Cardiac septum (tissue), 1 donor: ENCODE measurements at places on chromosomes 16 and 17. TPM values are rescaled to one million over a fixed set of nuclear protein-coding genes. Genes with fewer than 3 reads are reported as not detected.

The CHST4 gene
- total RNA-seq: not detected

- no peak for DNase-seq
Measured at GRCh38 chr17:74740173-74740572, 3.1 kb downstream of the RAB37 start.

- DNase-seq: no peak
Measured at GRCh38 chr16:27410761-27411160, 8.8 kb downstream of the IL21R start.

The KRTAP17-1 gene
- not detected for total RNA-seq

The ZNF319 gene
- total RNA-seq: 7.2 TPM

DNA sequence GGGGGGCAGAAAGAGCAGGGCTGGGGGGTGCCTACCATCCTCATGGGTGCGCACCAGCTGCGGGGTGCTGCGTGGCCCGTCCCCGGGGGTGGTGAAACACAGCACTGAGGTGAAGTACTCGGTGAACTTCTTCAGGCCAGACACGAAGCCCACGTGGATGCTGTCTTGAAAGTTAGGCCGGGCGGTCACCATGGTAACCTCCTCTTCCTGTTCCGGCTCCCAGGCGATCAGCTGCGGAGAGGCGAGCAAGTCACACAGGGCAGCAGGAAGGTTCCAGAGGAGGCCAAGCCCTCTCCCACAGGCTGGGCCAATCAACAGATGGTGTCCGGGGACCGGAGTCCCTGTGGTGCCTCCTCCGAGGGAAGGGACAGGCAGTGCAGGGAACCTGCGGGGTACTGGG is 90.1 kb upstream of the CDC42EP4 start:
- DNase-seq: no peak

DNA sequence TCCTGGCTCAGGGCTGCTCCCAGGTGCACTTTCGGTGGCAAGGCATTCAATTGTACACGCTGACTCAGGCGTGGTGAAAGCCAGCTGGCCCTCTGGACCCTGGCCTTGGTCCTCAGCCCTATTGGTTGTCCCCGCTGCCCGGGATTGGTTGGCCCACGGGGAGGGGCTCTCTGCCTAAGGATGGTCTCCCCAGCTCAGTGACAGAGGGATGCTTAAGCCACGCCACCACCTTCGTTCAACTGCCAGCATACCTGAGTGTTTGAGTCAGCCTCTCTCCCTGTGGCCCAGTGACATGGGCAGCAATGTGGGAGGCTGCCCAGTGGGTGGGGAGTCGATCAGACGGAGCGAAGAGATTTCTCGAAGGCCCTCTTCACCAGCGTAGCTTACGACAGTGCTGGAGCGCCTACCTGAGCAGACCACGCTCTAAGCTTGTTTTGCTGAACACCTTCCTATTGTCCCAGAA is 30.3 kb downstream of the IRF8 start:
- no peak for DNase-seq

The ABCA8 gene
- 25.4 TPM for total RNA-seq

The TMEM106A gene
- 4.0 TPM for total RNA-seq

The MYL11 gene
- 0.59 TPM for total RNA-seq

DNA sequence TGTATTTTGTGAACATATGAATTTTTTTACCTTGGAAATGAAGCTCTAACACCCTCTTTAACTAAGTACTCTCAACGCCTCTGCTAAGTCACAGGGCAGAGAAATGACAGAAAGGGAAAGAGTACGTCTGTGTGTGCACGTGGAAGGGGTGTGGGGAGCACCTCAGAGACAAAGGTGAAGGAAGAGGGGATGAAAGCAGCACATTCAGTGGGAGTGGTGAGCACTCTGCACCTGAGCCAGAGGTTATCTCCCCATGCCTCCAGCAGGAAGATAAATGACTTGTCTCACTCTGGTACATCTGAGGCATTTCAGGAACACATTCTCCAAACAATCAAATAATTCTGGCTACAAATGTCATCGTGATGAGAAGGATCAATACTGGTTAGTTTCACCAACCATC is 15.0 kb downstream of the GNA13 start:
- no peak for DNase-seq

The SLC16A11 gene
- total RNA-seq: 1.1 TPM

The LITAFD gene
- not detected for total RNA-seq

GRCh38 chr17:65154770-65155589 is 17.8 kb downstream of the RGS9 start:
- no peak for DNase-seq

DNA sequence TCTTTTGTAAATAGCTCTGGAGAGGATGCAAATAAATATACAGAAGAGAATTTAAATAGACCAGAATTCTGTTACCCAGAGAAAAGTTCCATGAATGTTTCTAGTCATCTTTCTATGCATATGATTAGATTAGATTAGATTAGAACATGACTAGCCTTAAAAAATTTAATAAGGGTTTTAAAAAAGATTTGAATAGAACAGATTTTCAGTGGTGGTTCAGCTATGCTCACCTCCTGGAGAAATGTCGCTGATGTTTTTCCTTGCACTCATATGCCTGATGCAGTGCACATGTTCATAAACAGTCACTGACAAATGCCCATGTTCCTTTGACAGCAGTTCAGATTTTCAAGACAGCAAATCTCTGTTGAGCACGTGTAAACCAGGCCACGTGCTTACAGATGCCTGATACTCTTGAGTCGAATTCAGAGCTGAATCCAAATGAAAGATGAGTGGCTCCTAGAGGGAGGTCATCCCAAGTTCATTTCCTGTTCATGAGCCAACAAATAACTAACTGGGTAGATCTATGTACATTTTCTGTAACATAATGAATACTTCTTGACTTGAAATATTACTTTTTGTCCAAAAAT is 19.9 kb upstream of the RAB11FIP4 start:
- no peak for DNase-seq

- DNase-seq: peak; percentile 79
Measured at GRCh38 chr16:17379121-17379571, 91.6 kb downstream of the XYLT1 start.

GRCh38 chr17:45883063-45883462 is 11.3 kb upstream of the MAPT start:
- DNase-seq: no peak

The CD300E gene
- 0.67 TPM for total RNA-seq

DNA sequence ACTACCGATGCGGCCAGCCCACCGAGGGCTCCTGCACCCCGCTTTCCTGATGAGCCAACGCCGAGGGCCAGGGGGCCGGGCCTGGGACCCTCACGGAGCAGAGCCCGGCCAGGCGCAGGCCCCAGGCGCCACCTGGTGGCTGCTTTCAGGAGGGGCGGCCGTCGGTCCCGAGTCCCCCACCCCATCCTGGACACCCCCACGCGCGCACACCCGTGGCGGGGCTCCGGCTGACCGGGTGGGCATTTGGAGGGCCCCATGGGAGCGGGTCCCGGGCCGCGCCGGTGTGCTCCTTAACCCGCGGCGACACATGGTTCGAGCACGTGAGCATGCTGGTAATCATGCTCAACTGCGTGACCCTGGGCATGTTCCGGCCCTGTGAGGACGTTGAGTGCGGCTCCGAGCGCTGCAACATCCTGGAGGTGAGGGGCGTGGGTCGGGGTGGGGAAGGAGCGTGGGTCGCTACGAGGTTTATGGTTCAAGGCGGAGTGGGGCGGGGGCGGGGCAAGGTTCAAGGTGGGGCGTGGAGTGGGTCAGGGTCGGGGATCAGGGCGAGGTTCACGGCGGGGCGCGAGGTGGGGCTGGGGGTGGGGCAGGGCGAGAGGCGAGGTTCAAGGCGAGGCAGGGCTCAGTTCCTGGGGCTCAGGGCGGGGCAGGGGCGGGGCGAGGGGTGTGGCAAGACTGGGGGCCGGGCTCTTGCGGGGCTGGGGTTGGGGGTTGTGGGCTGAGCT is 30.2 kb downstream of the TPSG1 start:
- DNase-seq: no peak

The KCNJ2 gene
- 33.5 TPM for total RNA-seq

The LRRC37B gene
- 4.7 TPM for total RNA-seq

The RHBDL3 gene
- total RNA-seq: 1.0 TPM

GRCh38 chr17:59406808-59407381 is 75.4 kb downstream of the YPEL2 start:
- DNase-seq: no peak

The TANC2 gene
- total RNA-seq: 21.8 TPM

DNA sequence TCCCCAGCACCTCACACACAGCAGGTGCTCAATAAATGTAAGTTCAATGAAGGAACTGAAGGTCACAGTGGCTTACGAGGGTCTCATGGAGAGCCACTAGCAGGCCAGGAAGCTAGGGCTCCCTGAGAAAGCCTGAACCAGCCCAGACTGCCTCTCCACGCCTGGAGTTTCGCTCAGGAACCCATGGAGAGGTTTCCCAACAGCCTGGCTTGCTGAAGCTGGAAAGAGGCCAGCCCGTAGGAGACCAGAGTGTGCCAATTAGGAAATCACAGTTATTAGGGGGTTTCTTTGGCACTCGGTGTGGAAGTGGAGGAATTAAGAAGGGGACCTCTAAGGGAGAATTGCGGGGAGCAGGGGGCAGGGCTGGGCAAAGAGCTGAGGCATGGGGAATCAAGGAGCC is 36.3 kb upstream of the CACNG1 start:
- no peak for DNase-seq

The EPX gene
- not detected for total RNA-seq

The ERBB2 gene
- total RNA-seq: 84.4 TPM

GRCh38 chr17:35764123-35764991 is 3.7 kb downstream of the C17orf50 start:
- DNase-seq: peak; percentile 92

DNA sequence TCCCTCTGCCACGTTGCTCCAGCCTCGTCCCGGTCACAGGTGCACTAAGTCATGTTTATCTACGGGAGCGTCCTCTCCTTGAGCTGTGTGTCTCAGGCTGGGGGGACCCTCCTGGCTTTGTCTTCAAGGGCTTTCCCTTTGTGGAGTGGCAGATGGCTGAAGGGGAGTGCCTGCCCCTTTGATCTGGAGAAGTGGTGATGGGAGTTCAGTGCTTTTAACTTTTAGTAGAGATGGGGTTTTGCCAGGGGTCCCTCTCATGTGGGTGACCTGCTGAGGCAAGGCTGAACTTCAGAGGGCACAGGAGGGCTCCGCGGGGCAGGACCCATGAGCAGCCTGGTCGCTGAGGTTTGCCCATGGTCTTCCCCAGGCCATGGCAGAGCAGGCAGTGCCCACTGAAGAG is 73.1 kb upstream of the CDC42EP4 start:
- DNase-seq: no peak

DNA sequence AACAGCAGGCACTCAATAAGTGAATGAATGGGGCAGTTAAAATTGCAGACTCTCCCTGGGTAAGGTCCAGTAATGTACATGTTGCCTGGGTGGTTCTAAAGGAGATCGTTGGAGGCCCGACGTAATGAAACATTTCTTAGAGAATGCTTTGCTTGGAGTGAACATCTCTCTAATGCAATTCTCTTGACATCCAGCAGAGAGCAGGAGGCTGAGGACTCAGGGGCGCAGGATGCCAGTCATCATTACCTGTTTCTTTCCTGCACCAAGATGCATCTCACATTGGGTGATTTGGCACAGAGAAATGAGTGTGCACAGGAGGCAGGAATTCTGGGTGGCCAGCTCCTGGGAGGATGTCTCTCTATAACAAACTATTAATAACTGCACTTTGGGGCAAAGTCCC is 130.3 kb upstream of the RBBP6 start:
- no peak for DNase-seq

GRCh38 chr17:10772425-10773380 is 31.2 kb downstream of the TMEM238L start:
- DNase-seq: peak; percentile 26

DNA sequence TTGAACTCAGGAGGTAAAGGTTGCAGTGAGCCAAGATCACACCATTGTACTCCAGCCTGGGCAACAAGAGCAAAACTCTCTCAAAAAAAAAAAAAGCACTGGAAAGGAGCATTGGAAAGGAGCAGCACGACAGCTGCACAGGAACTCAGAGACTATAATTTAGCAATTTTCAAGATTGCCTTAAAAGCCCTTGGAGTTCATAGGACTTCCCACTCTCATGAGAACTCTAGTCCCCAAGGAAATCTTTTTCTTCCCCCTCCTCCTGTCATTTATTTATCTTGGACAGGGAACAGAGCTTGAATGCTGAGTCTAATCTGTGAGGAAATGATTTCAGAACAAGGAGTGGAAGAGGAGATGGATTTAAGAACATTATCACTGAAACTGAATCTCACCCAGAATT is 69.0 kb downstream of the PLXDC1 start:
- no peak for DNase-seq

The EPN3 gene
- total RNA-seq: 8.5 TPM

DNA sequence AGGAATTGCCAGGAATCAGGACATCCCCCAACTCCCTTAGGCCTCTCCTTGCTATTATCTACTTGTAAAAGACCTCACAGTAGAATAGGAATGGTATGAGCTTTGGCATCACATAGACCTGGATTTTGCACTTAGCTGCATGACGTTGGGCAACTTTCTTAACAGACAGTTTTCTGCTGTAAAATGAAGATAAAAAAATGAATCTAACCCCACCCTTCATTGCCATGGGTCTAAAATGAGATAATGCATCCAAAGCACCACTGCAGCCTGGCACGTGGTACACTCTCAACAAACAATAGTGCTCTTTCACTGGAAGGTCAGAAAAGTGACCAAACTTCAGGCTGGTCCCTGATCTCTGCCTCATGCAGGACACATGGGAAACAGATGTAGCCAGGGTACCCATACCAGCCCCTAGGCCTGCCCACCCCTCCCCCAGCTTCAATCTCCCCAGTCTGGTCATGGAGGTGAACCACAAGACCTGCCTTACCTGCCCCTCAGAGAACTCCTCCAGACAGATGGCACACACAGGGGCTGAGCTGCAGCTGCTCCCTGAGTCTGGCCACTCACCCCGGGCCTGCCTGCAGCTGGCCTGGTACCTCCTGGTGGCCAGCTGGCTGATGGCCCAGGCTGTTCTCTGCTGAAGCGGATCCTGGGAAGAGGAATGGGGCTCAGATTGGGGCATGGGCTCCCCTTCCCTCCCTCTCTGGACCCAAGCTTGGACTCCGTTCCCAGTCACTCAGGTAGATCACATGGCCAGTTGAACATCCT is 8.5 kb upstream of the SUPT4H1 start:
- no peak for DNase-seq

DNA sequence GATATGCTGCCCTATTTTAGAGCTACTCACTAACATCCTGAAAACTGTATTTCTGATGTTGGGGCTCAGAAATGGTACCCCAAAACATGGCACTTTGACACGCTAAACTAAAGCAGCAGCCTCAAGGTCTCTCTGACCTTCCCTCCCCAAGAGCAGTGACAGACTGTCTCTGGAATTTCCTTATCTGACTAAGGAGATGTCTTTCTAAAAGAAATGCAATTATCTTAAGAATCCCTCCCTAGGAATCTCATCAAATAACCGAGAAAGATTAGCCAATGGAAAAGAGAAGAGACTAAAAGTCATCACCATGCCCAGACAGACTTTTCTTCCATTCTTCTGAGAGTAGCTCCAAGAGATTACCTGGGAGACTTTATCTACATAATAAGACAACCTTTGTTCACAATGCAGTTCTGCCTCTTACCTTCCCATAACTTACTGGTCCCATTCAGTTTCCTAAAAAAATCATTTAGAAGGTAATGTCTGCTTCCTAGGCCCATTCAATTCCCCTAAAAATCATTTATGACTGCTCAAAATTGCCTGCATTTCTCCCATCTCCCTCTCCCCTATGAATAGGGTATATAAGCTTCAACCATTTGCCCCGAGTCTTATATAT is 123.9 kb downstream of the CPPED1 start:
- no peak for DNase-seq

The SOCS1 gene
- 1.7 TPM for total RNA-seq
